NCI-H446 (cell line): ENCODE measurements at places on chromosomes 13 and 19.

- DNase-seq: peak; percentile 17
These were observed 168.0 kb upstream of the OBI1 start for GRCh38 chr13:78826936-78827335.

- no peak for DNase-seq
These were observed 1096.6 kb downstream of the PCDH17 start for GRCh38 chr13:58728126-58728525.

GRCh38 chr19:33780746-33781145 lies 15.9 kb upstream of the KCTD15 start:
- no peak for DNase-seq

GRCh38 chr19:11268783-11269267 lies 6.5 kb upstream of the DOCK6 start:
- no peak for DNase-seq

DNA sequence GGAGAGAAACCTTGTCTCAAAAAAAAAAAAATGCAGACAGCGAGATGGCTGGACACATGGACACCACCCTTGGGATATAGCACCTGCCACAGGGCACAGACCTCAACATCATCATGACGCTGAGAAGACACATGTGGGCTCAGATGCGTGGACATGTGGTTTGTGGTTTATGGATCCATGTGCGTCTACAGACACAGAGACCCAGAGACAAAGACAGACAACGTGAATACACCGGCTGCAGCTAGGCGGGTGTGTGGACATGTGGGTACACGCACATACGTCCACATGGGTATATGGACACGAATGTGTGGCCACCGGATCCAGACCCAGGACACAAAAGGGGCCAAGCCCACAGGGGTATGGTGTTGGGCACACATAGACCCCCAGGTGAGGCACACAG lies 1.3 kb downstream of the TNFSF14 start:
- DNase-seq: no peak

GRCh38 chr13:43402380-43402779 lies 379.0 kb downstream of the DNAJC15 start:
- no peak for DNase-seq

DNA sequence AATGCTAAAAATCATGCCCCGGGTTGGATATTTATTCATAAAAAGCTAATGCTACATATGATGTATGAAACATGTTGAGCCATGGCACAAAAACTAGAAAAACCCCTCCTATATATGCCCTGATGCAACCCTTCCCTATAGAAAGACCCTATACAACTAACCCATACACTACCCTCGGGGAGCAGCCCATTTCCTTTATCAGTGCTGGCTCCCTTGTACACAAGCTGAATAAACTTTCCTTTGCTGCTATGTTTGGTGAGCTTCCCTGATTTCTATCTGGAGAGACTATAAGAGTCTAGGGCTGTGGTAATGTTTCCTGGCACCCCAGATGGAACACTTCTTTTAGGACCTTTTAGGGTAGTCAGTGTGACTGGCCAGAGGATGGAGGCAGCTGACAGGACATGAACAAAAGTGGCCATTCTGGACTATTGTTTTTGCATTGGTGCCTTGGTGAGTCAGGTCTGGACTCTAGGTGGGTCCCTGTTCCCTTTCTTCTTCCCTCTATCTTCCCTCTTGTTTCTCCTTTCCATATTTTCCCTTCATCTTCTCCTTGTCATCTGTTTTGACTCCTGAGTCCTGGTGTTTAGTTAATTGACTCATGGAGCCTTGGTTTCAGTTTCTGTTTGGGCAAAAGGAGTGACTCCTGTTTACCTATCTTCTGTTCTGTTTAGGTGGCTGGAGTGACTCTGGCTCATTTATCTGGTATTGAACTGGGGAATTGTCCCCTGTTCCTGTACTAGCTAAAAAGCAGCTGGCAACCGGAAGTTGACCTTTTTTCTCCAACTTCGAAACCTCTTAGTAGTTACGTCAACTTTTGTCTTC lies 1321.8 kb upstream of the PCDH9 start:
- DNase-seq: no peak

DNA sequence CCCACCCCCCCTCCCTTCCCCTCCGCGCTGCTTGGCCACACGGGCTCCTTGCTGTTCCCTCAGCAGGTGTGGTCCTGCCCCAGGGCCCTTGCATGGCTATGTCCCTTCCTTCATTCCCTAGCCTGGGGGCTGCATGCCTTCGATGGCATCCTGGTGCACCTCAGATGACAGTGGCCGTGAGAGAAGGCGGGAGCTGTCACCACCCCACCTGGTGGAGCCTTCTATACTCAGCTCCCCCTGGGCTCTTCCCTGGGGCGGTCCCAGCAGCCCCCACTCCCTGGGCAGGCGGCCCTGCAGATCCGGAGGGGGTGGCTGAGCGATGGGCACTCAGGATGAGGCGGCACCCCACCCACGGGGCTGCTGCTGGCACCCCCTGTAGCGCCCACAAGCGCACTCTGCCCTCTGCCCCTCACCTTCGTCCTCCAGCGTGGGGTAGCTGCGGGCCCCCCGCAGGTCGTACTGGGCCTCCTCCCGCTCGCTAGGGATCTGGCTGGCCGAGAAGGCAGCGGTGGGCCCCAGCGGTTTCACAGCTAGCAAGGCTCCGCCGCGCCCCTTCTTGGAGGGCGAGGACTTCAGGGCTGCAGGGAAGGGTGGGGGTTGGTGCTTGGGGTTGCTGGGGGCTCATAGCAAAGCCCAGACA lies 17.2 kb upstream of the CACTIN start:
- DNase-seq: no peak

DNA sequence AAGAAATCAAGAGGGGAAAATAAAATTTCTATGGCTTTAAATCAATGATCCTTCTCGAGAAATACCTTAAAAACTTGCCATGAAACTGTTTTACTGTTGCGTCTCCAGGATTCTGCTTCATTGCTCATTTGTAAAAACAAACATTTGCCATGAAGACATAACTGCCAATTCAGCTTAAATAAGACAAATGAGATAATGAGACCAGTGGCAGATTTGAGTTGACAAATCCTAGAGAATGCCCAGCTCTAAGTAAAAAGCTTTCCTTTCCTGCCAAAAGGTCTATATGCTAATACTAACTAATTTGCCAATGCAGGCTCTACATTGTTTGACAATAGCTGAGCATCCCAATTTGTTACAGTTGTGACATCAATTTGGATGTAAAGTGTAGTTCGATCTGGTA lies 400.5 kb upstream of the PCDH9 start:
- DNase-seq: peak; percentile 8

- no peak for DNase-seq
These were observed 3.6 kb downstream of the TMEM161A start for GRCh38 chr19:19134687-19135158.

GRCh38 chr19:58088521-58089052 lies 9.4 kb downstream of the ZSCAN18 start:
- DNase-seq: no peak

DNA sequence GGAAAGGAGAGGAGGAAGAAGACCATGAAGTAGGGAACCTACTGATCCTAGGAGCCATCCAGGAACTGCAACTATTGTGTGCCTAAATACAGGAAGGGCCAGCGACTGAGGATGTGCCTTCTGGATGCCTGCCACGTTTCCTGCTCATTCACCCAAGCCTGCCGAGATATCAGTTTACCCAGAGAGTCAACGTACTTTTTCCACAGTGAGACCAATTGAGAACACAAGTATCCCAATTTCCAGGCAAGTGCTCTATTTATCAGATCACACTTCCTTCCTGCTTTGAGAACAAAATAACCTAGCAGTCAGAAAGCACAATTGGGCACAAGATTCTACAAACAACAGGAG lies 122.4 kb downstream of the AKAP11 start:
- no peak for DNase-seq

GRCh38 chr19:1591421-1592023 lies 1.1 kb downstream of the MBD3 start:
- peak; percentile 36 for DNase-seq

GRCh38 chr13:32734511-32734910 lies 148.3 kb downstream of the PDS5B start:
- peak; percentile 28 for DNase-seq

DNA sequence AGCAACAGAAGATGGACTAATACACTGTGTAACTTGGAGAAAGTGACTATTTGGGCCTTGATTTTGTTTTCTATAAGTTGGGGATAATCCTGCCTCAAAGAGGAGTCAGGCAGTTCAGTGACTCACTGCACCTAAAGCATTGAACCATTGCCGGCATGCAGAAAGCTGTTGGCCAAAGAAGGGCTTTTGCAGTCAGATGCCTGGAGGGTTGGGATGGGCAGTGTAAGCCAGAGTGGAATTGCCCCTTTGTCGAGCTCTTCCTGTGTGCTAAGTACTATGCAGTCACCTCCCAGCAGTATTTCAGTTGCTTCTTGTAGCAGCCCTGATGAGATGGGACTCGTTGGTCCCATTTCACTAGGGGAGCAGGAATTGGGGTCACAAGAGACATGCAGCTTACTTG lies 11.1 kb downstream of the ZNF473 start:
- DNase-seq: no peak

DNA sequence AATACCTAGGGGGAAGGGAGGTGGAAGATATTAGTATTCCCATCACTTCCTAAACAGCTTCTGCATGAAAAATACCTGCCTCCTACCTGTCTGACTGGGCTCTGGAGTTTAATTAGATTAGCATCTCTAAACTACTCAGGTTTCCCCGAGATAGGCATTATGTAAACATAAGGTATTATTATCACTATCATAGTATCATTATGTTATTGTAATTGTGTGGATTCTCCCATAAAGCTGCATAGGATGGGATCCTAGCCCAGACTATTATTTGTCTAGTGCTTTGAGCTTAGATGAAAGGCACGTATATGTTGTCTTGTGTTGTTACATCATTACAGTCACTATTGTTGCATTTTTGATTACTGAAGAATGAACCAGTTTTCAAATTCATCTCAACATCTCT lies 115.2 kb upstream of the SOX21 start:
- no peak for DNase-seq

GRCh38 chr13:78121459-78122348 lies 203.1 kb upstream of the EDNRB start:
- DNase-seq: peak; percentile 45

DNA sequence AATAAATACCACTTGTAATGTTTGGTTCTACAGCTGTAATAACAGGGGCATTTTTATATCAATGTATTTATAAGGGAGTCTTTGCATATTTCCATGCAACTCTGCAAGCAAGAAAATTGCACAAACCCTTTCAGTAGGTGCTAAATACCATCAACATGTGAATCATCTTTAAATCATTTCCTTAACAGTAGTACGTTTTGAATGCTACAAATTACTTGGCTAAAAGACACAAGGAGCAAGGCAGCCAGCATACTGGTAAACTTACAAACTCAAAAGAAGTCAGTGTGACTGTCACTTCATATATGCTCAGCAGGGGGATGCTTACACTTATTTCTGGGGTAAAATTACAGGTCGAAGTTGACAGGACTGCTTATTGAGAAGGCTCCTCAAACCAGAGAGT lies 402.4 kb downstream of the EFNB2 start:
- DNase-seq: no peak

GRCh38 chr13:58429917-58430316 lies 798.4 kb downstream of the PCDH17 start:
- no peak for DNase-seq

DNA sequence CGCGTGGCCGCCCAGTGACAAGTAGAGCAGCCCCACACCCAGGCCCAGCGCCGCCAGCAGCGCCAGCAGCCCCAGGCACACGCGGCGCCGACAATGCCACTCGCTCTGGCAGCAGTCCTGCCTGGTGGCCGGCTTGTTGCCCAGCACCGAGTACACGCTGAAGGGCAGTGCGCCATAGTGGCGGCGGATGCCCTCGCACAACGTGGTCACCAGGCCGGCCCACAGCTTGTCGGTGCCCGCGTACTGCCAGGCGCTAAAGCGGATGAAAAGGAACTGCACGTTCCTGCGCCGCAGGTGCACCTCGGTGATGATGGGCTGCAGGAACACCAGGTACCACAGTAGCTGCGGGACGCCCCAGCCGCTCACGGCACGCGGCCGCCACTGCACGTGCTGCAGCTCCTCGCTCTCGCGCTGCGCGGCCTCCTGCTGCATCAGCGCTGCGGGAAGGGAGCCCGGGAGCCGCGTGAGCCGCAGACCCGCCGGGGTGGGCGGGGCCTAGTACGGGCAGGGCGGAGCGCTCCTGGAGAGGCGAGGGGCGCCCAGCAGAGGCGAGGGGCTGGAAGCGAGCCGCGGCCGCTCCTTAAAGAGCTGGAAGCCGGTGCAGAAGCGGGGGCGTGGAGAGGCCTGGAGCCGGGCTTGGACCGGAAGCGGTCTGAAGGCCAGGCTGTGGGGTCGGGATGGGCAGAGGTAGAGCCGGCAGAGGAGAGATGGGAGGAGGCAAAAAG lies 7.3 kb downstream of the NKPD1 start:
- no peak for DNase-seq

GRCh38 chr13:32911506-32911905 lies 104.7 kb upstream of the KL start:
- DNase-seq: no peak

DNA sequence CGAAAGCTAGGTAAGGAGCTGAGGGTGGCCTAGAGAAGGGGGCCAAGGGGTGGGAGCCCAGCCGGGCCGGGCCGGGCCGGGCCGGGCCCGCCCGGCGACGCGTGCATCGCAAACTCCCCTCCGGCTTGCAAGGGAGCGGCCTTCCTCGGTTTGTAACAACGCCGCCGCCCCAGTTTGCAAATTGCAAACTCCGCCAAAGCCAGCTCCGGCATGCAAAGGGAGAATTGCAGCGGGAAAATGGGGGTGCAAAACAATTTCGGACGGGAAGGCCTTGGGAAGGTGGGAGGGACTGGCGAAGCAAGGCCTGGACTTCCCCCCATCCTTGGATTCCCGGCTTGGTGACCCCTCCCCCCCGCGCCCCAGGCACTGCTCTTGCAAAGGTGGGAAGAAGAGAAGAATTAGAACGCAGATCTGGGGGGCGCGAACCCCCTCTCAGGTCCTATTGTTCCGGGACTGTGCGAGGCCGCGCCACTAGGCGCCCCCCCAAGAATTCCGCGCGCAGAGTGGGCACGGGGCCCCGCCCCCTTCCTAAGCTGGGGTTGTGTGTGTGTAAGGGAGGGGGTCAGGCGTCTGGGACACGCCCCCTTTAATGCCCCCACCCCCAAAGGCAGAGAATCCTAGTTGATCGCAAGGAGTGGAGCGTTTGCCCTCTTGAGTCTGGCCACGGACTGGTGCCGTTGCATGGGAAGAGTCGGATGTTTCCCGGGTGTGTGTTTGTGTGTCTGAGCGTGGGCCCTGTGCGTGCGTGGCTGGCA lies 926 bp downstream of the PRR12 start:
- peak; percentile 31 for DNase-seq

GRCh38 chr19:49807904-49808675 lies 5.0 kb downstream of the FUZ start:
- DNase-seq: no peak

GRCh38 chr19:12789904-12790619 lies 1.2 kb upstream of the JUNB start:
- DNase-seq: no peak
